Activated CD4-positive, alpha-beta T cell treated with anti-CD3 and anti-CD28 coated beads for 1 hour (primary cell): ENCODE measurements at places on chromosomes 2 and 18.

- DNase-seq: no peak
Observed at GRCh38 chr2:171529914-171530313, 7.6 kb downstream of the CYBRD1 start.

GRCh38 chr18:50284255-50284885, 3.0 kb upstream of the MBD1 start:
- no peak for DNase-seq

DNA sequence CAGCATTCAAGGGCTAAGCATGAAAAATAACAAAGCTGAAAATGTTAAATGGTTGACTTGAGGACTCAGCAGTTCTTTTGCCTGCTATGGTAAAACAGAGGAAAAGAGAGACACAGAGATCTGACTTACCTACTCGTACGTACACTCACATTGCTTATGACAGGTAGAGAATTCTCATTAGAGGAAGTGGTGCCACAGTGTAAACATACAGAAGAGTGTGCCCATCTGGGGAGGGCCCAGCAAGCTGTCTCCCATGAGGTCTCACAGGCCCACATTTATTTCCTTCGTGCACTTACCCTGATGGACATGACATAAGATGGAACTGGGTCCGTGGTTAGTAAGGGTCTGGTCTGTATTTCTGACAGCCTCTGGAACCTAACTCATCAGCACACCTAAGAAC, 729.1 kb downstream of the BCL11A start:
- no peak for DNase-seq

DNA sequence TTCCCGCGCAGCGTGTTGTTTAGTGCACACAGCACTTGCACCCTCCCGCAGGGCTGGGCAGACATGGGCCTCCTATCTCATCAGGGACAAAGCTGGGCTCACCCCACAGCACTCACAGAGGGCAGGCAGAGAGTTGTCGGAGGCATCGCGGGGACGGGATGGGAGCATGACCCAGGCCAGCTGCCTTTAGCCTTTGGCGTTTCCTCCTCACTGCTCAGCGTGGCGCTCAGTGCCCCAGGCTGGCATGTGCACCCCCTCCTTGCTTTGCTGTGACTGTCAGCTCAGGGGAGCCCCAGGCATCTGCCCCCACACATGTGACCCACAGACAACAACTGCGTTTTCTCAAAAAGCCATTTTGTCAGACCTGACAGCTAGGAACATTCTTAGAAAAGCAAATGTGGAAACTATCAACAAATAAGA, 101.1 kb downstream of the RNF144A start:
- no peak for DNase-seq

- no peak for DNase-seq
Observed at GRCh38 chr2:241567776-241568175, 9.2 kb downstream of the BOK start.

DNA sequence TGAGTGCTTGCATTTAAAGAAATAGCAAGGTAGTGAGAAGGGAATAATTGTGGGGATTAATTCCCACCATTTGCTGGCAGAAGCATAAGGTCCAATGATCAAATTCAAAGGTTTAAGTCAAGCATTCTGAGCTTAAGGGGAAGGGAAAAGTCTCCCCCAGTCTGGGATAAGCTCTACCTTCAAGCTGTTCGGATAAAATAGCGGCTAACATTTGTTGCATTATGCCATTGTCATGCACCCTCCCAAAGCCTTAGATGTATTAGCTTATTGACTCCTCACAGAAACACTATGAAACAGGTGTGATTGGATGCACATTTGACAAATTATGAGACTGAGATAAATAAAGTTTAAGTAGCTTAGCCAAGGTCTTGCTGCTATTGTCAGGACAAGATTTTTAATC, 52.2 kb upstream of the TGIF1 start:
- DNase-seq: no peak

GRCh38 chr2:164510895-164511294, 110.4 kb downstream of the GRB14 start:
- no peak for DNase-seq

DNA sequence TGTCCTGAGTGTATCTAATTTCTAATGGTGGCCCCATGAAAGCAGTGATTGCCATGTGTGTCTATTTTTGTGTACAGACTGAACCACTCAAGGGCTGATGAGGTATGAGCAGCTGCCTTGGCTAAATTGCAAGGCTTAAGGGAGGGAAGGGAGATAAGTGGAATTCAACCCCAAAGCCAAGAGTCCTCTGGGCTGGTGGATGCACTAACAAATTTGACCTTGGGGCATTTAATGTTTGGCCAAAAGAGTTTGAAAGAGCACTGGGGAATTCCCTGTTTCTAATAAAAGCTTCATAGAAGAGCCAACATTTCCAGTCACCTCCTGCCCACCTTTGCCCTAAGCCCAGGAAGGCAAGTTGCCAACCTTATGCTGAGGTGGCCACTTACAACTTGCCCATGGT, 172.1 kb downstream of the SETBP1 start:
- no peak for DNase-seq

DNA sequence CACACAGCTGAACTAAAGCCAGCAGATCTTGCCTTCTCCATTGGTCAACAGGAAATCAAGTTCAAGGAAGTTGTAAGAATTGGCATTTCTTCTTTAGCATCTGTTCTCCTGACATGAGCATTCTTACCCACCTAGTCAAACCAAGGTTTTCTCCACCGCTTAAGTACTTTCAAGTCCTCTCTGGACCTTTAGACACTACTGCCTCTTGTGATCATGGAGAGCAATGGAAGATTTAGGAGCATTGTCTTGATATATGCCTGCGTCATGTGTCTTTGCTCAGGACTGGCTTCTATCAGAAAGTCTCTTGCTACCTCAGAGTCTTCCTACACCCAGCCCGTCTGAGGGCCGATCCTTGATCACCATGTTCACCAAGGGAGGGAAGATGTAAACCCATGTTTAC, 262.2 kb downstream of the PHLPP1 start:
- DNase-seq: no peak

DNA sequence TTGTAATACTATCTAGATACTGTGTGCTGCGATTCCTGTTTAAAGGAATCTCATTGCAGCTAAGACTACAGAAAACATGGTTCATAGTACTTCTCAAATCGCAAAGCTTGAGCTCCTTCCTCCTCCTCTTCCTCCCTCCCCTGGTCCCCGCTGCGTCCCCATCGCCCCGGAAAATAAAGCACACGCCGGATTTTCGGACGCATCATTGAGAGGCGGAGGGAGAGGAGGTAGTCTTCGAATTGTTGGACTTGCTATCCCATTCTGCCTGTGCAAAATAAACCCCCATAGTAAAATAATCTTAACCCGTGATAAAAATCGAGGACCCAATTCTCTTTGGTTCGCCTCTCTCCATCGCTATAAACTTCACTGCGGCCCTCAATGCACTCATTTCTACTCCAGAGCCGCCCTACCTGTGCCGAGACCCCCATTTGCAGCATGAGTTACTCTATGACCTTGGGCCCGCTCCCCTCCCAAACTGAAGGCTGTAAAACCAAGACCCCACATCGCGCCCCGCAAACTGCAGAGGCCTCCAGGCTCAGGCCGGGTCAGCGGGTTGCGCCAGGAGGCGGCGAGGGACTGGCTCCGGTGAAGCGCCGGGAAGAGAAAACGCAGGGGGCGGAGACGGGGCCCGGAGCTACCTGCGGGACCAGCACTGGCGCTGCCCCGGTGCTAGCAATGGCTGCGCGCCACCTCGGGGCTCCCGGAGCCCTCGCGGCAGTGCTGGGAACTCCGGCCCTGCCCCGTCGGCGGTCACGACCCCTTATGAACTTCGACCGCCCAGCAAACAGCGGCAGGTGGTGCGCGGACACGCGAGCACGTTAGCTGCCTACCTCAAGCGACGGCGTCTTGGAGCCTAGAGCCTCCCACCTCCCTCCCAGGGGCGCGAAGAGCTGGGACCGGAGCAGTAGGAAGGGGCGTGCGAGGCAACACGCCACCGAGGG, 649 bp downstream of the ESCO1 start:
- DNase-seq: no peak

GRCh38 chr2:175432021-175432420, 250.5 kb upstream of the ATP5MC3 start:
- no peak for DNase-seq

DNA sequence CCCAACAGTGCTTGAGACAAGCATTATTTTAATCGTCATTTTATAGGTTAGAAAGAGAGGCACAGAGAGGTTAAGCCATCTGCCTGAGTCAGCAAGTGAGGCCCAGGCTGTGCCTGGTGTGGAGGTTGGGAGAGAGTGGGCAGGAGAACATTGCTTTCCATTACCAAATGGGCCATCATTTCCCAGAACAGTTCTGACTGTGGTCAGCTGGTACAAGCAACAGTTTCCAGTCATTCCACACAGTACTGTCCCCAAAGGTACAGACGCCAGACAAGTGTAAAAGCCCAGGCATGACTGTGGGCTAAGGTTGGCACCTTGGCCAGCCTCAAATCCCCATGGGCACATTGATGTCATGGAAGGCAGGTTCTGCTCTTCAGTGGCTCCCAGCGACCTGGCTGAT, 98.2 kb upstream of the LCLAT1 start:
- no peak for DNase-seq

GRCh38 chr2:1929001-1929400, 184.7 kb upstream of the PXDN start:
- DNase-seq: no peak

- DNase-seq: no peak
Observed at GRCh38 chr18:55354795-55355194, 233.2 kb downstream of the TCF4 start.

- DNase-seq: no peak
Observed at GRCh38 chr2:178913049-178913441, 105.8 kb upstream of the TTN start.

GRCh38 chr18:26547646-26548414, 523 bp downstream of the KCTD1 start:
- DNase-seq: peak; percentile 32

DNA sequence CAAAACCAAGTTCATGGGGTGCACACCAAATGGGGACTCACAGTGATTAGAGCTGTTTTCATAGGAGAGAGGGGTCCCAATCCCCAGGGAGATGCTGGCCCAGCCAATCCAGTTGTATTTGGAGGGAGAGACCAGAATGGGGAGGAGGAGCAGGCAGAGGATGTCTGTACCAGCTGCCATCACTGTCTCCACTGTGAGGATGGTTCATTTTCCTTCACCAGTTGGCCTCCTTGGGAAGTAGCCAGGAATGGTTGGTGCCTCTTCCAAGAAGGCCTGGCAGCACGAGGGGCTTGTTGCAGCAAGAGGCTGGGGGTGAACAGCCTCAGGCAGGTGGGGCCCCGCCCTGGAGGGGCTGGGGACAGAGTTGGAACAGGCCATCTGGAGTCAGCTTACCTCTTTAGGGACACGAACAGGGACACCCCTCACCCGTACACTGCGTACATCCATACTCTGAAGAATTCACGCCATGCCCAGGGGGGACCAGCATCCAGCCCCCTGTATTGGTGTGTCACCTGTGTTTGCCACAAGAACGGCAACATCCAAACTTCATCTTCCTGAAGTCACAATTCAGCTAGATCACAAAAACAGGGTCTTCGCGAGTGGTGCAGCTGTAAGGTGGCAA, 161.7 kb upstream of the ZNF236 start:
- no peak for DNase-seq

GRCh38 chr2:127125821-127126220, 18.9 kb upstream of the BIN1 start:
- DNase-seq: no peak

DNA sequence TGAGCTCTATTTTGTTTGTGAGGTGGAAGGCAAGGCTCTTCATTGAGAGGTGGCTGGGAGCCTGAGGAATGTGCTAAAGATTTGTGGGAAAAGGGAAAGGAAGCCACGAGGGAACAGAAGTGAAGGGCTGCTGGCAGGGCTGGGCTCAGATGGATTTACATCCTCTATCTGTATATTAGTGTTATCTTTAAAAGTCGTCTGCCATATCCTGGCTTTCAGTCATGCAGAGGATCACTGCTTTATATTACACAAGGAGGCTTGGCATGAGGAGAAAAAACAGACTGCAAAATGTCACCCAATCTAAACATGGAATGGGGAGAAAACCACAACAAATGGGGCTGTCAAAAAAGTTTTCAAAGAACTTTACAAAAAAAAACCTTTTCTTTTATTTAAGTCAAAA, 434.4 kb downstream of the HRH4 start:
- DNase-seq: no peak

DNA sequence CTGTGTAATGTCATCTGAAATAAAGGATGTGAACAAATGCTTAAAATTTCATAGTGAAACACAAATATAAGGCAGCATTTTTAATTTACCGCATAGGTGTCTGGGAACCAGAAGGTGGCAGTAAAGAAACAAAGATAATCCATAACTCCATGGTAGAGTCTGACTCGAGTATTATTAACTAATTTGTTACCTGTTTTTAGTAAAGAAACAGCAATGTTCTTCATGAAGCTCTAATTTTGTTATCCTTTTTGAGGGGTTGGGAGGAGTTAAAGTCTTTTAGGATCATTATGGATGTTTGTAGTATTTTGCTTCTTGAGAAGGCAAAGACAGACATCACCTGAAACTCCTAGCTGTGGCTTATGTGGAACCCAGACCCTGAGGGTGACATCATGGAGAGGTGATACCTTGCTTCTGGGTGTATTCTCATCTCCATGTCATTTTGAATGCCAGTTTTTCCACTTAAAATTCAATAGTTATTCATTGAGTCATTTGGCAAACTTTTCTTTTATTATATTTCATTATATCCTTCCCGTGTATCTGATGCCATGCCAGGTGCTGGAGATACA, 286.2 kb upstream of the EPAS1 start:
- DNase-seq: no peak

DNA sequence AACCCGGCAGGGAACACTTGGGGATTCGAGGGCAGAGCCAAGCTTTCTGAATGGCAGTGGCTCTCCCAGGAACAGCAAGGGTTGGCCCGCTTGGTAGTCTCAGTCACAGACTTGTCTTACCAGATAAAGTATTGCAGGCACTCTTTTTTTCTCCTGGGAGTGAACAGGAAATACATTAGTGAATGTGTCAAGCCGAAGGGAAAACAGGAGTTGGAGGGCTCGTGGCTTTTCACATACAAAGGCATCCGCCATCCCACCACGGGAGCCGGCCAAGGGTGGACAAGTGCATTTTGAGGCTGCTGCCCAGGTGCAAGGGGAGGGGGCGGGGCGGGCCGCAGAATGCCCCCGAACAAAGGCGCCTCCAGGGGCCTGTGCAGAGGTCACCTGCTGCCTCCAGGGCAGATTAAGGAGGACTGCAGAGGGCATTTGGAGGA, 163.3 kb upstream of the SIX3 start:
- DNase-seq: no peak

DNA sequence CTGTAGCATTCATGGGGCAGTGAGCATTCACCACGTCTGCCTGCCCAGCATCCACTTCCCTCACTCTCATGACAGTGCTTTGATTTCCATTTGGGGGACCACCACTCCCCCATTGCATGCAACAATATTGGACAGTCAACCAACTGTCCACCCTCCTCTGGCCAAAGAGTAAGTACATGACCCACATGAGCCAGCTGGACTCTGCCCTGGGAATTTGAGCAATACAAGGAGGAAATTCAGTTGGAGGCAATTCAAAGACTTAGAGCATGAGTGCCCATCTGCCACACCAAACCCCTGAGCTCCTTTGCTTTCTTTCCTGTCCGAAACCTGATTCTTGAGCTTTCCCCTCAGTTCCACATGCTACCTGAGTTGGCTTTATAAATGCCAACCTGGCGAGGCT, 41.7 kb upstream of the PNO1 start:
- DNase-seq: no peak

GRCh38 chr2:47299555-47299954, 103.4 kb upstream of the MSH2 start:
- DNase-seq: no peak
